ENCODE measurements at places on chromosomes 7 and 10. TPM values are rescaled to one million over a fixed set of nuclear protein-coding genes. Genes with fewer than 3 reads are reported as not detected.

Gene CALML5
- total RNA-seq = 31.1 TPM

Gene MALRD1
- total RNA-seq = 8.6 TPM

Gene CDH23
- total RNA-seq = 11.6 TPM

Gene ZNF736
- total RNA-seq = 32.5 TPM

Gene LRRC18
- total RNA-seq = not detected

GRCh38 chr10:58885686-58886345, 290.6 kb upstream of the PHYHIPL start:
- H3K36me3 ChIP-seq = no peaks in the 10 kb centered on the region
- H3K27me3 ChIP-seq = no peaks in the 10 kb centered on the region
- no peak for DNase-seq
- no peak overlapping the region for H3K27ac ChIP-seq

- H3K4me3 ChIP-seq = no peak overlapping the region
- no peaks in the 10 kb centered on the region for H3K27me3 ChIP-seq
- no peak overlapping the region for H3K27ac ChIP-seq
- no peak for DNase-seq
- H3K4me1 ChIP-seq = no peaks in the 10 kb centered on the region
These were observed 27.9 kb upstream of the DPYSL4 start for GRCh38 chr10:132158823-132159222.

GRCh38 chr7:33639552-33640197, 265.7 kb upstream of the BMPER start:
- no peaks in the 10 kb centered on the region for H3K36me3 ChIP-seq
- no peak overlapping the region for H3K27ac ChIP-seq
- no peak for DNase-seq
- no peak overlapping the region for H3K4me3 ChIP-seq
- no peaks in the 10 kb centered on the region for H3K4me1 ChIP-seq
- no peaks in the 10 kb centered on the region for H3K27me3 ChIP-seq

DNA sequence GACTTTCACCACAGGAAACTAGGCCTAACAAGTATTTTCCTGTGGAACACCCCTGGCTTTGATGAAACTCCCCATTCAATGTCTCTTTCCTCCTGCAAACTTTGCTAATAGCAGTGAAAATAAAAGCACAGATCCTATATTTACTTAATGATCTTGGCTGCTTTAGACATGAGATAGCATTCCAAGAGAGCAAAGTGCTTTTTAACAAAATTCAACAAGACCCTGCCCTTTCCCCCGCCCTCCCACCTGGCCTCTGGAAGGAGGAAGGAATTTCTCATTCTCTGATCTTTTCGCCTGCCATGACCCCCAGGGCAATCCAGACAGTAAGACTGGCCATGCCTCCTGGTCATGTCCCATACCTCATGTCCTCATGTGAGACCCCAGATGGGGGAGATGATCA, 185.7 kb downstream of the KCNMA1 start:
- no peaks in the 10 kb centered on the region for H3K36me3 ChIP-seq
- H3K4me1 ChIP-seq = no peaks in the 10 kb centered on the region
- DNase-seq = no peak
- no peak overlapping the region for H3K27ac ChIP-seq

DNA sequence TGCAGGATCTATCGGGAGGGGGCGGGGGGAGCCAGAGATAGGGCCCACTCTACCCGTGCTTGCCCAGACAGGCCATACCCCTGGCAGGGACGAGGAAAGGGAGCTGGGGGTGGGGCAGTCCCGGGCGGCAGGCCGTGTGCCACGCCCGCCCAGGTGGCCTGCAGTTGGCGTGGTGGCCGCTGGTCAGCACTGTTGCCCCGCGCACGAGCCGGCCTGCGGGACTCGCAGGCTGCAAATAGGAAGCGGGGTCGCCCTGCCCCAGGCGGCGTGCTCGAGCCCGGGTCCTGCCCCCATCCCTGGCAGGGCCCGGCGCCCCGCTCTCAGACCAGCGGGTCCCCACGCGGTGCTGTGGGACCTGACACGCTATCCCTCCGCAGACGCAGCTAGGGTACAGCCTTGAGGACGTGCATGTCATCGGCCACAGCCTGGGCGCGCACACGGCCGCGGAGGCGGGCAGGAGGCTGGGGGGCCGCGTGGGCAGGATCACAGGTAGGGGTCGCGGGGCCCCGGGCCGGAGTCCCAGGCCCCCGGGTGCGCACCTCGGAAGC, 6.7 kb downstream of the PNLIPRP2 start:
- peak overlapping the region; percentile 63 for H3K4me3 ChIP-seq
- peaks cover 17% of the 10 kb centered on the region for H3K27me3 ChIP-seq
- H3K36me3 ChIP-seq = peaks cover 4% of the 10 kb centered on the region
- no peak overlapping the region for H3K27ac ChIP-seq

DNA sequence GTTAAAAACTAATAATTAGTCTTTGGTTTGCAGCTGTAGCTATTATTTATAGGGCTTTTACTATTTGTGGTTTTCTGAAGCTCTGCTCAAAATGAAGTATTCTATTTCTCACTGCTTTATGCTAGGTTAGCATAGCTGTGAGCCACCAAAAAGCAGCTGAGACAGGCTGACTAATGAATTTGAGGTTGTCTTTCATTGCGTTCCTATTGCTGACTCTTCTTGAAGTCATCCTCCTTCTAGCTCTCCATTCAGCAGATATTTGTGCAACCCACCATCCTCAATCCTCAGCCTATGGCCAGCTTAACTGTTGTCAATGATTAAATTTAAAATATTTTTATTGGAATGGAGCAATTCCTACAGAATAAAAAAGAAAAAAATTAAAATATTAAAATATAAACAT, 2.1 kb upstream of the RALA start:
- H3K27me3 ChIP-seq = no peaks in the 10 kb centered on the region
- peaks cover 16% of the 10 kb centered on the region for H3K4me1 ChIP-seq
- no peak for DNase-seq
- H3K36me3 ChIP-seq = no peaks in the 10 kb centered on the region

DNA sequence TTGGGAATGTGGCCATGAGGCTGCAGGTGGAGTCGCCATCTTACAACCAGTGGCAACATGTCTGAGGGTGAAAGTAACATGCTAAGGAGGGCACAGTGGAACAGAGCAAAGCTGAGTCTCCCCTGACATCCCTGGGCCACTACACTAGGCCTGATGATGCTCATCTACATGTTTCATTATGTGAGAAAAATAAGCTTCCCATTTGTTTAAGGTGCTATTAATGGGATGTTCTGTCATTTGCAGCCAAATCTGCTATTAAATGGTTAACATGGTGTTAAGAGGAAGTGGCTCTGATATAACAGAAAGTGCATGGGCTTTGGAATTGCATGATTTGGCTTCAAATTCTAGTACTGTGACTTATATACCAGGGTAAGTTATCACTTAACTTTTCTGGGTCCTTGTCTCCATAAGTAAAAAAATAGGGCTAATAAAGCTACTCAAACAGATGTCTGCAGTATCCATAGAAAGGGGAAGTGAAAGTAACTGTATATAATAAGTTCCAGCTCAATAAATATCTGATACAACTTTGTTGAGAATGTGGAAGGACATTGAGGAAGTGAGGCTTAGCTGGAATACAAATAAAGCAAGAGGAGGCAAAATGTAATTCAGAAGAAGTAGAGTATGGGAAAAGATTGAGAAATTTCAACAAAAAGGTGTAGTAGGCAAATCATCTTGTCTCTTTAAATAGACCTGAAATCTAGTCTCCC, 158.9 kb downstream of the RTKN2 start:
- no peak overlapping the region for H3K27ac ChIP-seq
- no peaks in the 10 kb centered on the region for H3K4me1 ChIP-seq
- H3K27me3 ChIP-seq = no peaks in the 10 kb centered on the region
- H3K4me3 ChIP-seq = no peak overlapping the region
- no peaks in the 10 kb centered on the region for H3K36me3 ChIP-seq
- DNase-seq = no peak

GRCh38 chr7:47460251-47460989, 121.5 kb downstream of the TNS3 start:
- no peaks in the 10 kb centered on the region for H3K27me3 ChIP-seq
- DNase-seq = no peak
- H3K27ac ChIP-seq = no peak overlapping the region
- no peaks in the 10 kb centered on the region for H3K36me3 ChIP-seq

GRCh38 chr7:71385330-71385729, 253.4 kb downstream of the GALNT17 start:
- DNase-seq = no peak
- H3K27ac ChIP-seq = no peak overlapping the region
- H3K4me3 ChIP-seq = no peak overlapping the region
- H3K27me3 ChIP-seq = no peaks in the 10 kb centered on the region
- H3K36me3 ChIP-seq = no peaks in the 10 kb centered on the region

- no peaks in the 10 kb centered on the region for H3K27me3 ChIP-seq
- H3K4me1 ChIP-seq = no peaks in the 10 kb centered on the region
These were observed 111.3 kb upstream of the RPA3 start for GRCh38 chr7:7829667-7830066.

GRCh38 chr10:4998671-4999070, 5.0 kb downstream of the AKR1C2 start:
- DNase-seq = no peak
- H3K27ac ChIP-seq = no peak overlapping the region
- no peaks in the 10 kb centered on the region for H3K4me1 ChIP-seq

DNA sequence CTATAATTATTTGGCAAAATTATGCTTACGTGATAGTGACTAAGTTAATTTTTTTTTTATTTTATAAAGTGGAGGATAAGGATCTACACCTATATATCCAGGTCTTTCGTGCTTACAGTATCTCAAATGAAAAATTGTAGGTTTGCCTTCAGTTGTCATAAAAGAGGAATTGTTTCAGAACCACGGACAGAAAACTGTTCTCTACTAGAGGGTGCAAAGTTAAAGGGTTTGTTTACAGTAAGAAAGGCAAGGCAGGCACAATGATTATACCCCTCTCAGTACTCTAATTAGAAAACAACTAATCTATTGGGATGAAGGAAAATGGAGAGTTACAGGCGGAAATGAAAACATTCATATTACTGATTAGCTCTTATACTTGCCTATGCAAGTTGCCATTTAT, 1.5 kb downstream of the PCLO start:
- peaks cover 4% of the 10 kb centered on the region for H3K36me3 ChIP-seq
- no peak overlapping the region for H3K27ac ChIP-seq
- H3K4me1 ChIP-seq = no peaks in the 10 kb centered on the region

GRCh38 chr7:133109816-133110215, 27.9 kb upstream of the CHCHD3 start:
- no peak overlapping the region for H3K27ac ChIP-seq
- no peaks in the 10 kb centered on the region for H3K36me3 ChIP-seq
- H3K4me1 ChIP-seq = no peaks in the 10 kb centered on the region

GRCh38 chr7:84548366-84549365, 354.1 kb upstream of the SEMA3A start:
- no peak overlapping the region for H3K27ac ChIP-seq
- H3K27me3 ChIP-seq = no peaks in the 10 kb centered on the region

- H3K27ac ChIP-seq = no peak overlapping the region
- no peaks in the 10 kb centered on the region for H3K27me3 ChIP-seq
- H3K4me1 ChIP-seq = no peaks in the 10 kb centered on the region
These were observed 19.8 kb downstream of the JCAD start for GRCh38 chr10:30039567-30039966.

- H3K27ac ChIP-seq = no peak overlapping the region
- no peak overlapping the region for H3K4me3 ChIP-seq
- H3K27me3 ChIP-seq = no peaks in the 10 kb centered on the region
- H3K4me1 ChIP-seq = no peaks in the 10 kb centered on the region
- no peaks in the 10 kb centered on the region for H3K36me3 ChIP-seq
These were observed 60.4 kb downstream of the INSYN2A start for GRCh38 chr10:127135844-127136577.

DNA sequence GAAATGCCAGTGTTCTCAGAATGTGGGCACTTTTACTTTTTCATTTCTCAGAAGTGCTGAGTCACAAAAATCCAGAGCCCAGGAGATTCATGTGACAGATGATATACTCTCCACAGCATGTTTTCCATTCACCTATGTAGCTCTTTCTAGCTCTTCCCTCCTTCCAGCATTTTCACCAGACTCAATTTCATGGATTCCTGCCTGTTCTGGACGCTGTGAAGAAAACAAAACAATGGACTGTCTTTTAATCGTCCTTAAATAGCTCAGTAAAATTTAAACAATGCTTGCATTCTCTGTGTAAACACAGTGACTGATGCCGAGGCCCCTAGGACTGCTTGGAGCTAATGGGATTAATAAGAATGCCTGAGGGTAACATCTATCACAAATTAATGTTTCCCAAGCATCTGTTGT, 25.5 kb downstream of the ZNF713 start:
- no peak overlapping the region for H3K4me3 ChIP-seq
- no peak overlapping the region for H3K27ac ChIP-seq
- no peak for DNase-seq
- H3K36me3 ChIP-seq = no peaks in the 10 kb centered on the region

DNA sequence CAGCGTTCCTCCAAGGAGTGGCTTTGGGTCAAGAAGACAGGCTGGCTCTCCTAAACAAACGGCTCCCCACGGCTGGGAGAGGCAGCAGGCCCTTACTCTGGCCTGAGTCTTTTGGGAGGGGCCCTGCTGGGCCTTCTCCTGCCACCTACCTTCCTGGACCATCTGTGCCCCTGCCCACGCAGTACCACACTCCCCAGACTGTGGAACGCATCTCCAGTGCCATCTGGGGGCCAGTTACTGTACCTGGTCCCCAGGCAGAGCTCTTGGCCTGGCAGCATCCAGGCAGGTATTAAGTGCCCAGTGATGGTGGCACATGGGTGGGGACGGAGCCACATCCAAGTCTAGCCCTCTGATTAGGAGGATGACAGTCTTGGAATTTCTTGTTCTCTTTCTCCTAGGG, 14.4 kb downstream of the ALKBH4 start:
- no peak overlapping the region for H3K4me3 ChIP-seq
- no peak overlapping the region for H3K27ac ChIP-seq
- H3K27me3 ChIP-seq = no peaks in the 10 kb centered on the region
- H3K4me1 ChIP-seq = no peaks in the 10 kb centered on the region
- no peaks in the 10 kb centered on the region for H3K36me3 ChIP-seq
- no peak for DNase-seq

DNA sequence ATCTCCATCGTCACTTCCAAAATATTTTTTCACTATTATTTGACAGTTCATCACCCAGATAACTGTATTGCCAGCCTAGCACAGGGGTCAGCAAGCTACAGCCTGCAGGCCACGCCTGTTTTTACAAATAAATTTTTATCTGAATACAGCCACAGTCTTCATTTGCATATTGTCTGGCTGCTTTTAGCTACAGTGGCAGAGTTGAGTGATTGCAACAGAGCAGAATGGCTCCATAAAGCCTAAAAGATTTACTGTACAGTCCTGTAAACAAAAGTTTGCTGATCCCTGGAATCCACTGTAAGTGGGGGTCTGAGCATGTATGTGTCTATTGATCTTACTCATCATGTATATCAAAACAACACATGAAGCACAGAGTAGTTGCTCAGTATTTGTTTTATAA, 45.9 kb upstream of the GNAI1 start:
- H3K4me1 ChIP-seq = no peaks in the 10 kb centered on the region
- no peaks in the 10 kb centered on the region for H3K27me3 ChIP-seq
- no peak for DNase-seq

DNA sequence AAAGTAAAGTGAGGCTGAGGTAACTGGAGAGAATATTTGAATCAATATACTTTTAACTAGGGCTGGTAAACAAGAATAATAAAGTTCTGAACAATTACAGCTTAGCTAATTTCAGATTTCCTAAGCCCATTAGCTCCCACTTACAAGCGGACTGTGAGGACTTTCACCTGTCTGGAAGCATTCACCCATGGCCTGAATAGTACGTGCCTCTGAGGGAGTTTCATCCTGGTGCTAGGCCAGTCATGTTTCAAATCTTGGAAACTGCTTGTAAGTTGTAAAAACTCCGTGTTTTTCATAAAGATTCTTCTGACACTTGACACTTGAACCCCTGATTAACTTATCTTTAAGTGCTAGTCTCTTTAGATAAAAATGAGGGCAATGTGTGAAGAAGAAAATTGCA, 975.2 kb upstream of the GHITM start:
- H3K27ac ChIP-seq = no peak overlapping the region
- H3K4me3 ChIP-seq = no peak overlapping the region
- no peaks in the 10 kb centered on the region for H3K36me3 ChIP-seq
- H3K4me1 ChIP-seq = no peaks in the 10 kb centered on the region
